Activated CD4-positive, alpha-beta T cell treated with anti-CD3 and anti-CD28 coated beads for 36 hours (primary cell): ENCODE measurements at places on chromosomes 3 and 15.

DNA sequence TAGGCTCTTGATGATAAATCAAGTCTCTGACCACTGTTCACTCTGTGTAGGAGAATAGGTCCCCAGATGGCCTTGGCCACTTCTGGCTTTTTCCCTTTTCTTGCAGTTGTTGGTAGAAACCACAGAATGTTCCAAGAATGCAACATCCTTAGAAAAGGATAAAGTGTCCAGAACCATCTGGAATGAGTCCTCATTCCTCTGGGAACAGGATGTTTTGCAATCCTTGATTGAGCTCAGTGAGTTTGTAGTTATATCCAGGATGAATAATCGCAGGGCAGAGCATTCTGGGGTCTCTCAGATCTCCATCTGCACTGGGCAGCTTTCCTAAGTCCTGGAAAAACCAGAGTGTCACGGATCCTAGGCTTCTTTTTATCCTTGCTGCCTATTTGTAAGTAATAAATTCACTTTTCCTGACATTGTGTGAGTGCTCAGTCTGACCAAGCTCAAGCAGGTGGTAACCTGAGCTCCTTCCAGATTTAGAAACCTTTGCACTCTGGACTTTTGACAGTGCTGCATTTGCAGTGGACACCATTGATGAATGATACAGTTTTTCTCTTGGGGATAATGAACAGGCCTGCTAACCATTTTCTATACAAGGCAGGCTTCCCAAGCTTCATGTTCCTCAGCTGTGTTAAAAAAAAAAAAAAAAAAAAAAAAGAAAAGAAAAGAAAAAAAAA is 1028.6 kb downstream of the OTOL1 start:
- H3K27me3 ChIP-seq: no peaks in the 10 kb centered on the region
- H3K36me3 ChIP-seq: no peaks in the 10 kb centered on the region
- no peak overlapping the region for H3K27ac ChIP-seq
- no peaks in the 10 kb centered on the region for H3K4me1 ChIP-seq

GRCh38 chr3:170259907-170260306 is 37.7 kb downstream of the PRKCI start:
- peaks cover 43% of the 10 kb centered on the region for H3K4me1 ChIP-seq
- no peak overlapping the region for H3K4me3 ChIP-seq
- H3K27me3 ChIP-seq: no peaks in the 10 kb centered on the region
- no peak for DNase-seq
- H3K36me3 ChIP-seq: peaks cover 46% of the 10 kb centered on the region

DNA sequence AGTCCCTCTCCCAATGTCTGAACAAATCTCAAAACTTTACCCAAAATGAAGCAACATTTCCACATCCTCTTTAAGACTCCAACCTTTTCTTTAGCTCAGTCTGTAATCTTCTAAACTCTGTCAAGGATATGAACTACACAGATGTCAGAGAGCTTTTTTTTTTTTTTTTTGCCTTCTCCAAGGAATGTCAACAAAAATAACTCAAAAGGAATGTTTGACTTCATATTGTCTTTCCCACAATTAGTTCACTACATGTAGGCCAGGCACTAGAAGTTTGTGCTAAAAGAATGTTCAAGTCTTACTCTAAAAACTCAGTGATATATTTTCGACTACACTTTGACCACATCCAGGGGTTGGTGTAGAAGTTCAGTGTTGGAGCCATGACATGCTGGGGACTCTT is 37.1 kb downstream of the ADAMTS9 start:
- no peaks in the 10 kb centered on the region for H3K4me1 ChIP-seq
- H3K27ac ChIP-seq: no peak overlapping the region
- H3K36me3 ChIP-seq: no peaks in the 10 kb centered on the region
- no peak for DNase-seq
- H3K27me3 ChIP-seq: no peaks in the 10 kb centered on the region

- peaks cover 19% of the 10 kb centered on the region for H3K36me3 ChIP-seq
- H3K4me3 ChIP-seq: no peak overlapping the region
- peaks cover 12% of the 10 kb centered on the region for H3K4me1 ChIP-seq
- DNase-seq: no peak
These were observed 45.0 kb downstream of the SENP2 start for GRCh38 chr3:185631108-185631507.

DNA sequence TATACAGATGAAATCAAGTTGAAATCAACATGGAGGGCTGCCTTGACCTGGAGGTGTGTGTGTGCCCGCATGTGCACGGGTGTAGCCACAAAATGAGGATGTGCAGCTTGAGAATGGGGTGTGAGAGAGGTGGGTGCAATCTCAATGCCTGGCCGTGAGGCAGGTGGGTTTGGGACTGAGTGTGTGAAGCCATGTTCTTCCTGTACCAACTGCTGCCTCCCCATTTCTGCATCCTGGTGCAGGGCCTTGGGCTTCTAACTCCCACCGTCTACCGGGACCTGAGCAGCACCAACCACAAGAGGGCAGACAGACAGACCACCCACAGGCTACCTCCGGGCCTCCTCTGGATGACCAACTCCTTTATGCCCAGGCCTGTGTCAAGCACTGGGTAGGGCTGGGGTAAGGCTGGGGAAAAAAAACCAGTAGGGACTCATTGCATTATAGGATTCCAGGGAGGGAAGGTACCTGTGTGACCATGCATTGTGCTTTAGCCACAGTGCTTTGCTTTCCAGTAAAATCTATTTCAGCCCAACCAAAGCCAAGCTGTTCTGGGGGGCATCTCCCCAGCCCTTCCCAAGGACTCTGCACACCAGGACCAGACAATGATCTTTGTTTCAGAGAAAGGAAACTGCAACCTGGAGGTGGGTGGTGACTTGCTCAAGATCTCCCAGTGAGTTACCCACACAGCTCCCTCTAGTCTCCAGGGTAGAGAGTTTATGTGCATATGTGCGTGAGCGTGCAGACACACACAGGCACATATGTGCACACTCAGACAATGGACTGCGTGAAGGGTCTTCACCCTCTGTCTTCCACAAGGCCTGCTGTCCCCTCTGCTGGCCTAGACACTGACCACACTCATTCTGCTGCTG is 162.2 kb upstream of the TLE3 start:
- no peak overlapping the region for H3K4me3 ChIP-seq
- peaks cover 36% of the 10 kb centered on the region for H3K4me1 ChIP-seq
- DNase-seq: peak; percentile 48
- peaks cover 3% of the 10 kb centered on the region for H3K27me3 ChIP-seq

DNA sequence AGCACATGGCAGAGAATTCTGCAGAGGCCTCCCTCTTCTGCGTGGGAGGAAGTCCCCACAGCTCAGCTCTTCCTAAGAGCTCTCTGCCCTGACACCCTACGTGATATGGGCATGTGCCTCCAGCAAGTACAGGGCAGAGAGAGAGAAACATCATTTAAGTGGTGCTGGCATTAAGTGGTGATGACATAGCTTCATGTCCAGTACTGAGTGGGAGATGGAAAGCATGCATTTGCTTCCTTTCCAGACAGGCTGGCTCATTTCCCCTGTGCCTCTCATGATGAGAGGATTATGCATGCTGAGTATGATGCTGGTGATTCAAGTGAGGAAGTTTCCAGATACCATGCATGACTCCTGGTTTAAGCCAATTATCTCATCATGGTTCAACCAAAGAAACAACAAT is 26.9 kb downstream of the BFSP2 start:
- H3K4me3 ChIP-seq: no peak overlapping the region
- DNase-seq: no peak
- no peaks in the 10 kb centered on the region for H3K27me3 ChIP-seq
- H3K27ac ChIP-seq: no peak overlapping the region
